ENCODE measurements at places on chromosomes 12 and 14.

DNA sequence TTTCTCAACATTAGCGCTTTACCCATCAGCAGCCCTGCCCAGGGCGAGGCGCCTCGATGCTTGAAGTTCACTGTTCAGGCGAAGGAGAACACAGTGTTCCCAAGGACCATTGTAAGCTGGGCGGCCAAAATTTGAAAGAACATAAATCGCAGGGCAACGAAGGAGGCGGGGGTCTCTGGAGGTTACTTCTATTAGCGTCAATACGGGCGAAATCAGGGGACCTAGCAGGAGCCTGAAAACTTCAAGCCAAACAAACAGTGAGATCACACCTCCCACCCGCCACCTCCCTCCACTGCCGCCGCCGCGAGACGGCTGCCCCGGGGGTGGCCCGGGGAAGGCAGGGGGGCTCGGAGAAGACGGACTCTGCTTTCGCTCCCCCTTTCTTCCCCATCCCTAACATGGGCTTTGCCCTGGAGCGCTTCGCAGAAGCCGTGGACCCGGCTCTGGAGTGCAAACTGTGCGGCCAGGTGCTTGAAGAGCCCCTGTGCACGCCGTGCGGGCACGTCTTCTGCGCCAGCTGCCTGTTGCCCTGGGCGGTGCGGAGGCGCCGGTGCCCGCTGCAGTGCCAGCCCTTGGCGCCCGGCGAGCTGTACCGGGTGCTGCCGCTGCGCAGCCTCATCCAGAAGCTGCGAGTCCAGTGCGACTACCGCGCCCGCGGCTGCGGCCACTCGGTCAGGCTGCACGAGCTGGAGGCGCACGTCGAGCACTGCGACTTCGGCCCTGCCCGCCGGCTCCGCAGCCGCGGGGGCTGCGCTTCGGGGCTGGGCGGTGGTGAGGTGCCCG, at the start of gene PDZRN4:
TSS of gene PDZRN4 (plus strand) at position 263 of the 783 bp plus-strand sequence.
- no peak for DNase-seq

DNA sequence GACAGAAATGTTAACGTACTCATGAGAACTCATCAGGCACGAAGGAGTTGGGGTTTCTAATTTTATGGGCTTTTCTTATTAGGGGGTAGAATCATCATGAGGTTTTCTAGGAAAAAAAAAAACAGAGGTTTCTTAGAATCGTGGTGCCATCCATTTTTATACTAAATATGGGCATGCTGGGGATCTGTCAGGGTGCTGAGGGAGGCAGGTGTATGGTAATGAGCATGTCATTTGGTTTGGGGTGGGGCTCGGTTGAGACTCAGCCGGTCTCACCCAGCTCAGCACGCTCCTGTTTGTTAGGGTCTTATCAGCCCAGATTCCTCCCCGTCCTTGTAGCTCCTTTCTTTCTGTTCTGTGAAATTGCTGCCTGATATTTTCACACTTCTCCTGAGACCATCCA, 98.2 kb downstream of the DICER1 start:
- DNase-seq, result no peak

DNA sequence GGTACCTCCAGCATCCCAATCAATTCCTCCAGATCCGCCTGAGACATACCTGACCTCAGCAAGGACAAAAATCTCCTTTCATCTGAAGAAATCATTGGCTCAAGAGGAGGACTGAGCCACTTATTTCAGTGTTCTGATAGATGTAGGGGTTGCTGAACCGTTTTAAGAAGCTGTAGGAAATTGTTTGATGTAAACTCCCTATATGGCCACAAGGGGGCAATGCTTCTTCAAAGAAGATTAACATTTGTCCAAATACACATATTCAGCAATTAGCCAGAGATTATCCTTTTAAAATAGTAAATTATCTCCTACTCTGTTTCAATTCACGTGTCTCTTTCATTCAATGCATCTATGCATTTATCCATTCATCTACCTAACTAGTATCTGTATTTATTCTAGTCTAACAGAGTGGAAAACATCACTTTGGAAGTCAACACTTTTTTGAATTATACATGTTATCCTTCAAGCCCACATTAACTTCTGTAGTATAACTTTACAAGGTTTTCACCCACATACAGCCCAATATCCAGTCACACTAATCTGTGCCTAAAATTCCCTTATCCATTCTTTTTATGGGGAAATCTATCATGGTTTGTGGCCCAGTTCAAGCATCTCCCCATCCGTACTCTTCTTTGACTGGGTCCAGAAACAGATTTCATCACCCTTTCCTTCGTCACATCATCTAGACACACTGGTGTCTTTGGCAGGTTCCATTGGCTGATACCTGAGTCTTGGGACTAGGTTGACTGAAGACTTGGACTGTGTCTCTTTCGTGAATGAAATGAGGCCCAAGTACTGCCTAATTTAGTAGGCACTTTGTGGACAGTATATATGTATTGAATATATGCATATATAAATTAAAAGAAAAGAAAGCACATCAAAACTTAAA, 411.0 kb upstream of the OR4E1 start:
- DNase-seq, result no peak

- peak; percentile 94 for DNase-seq
Measured at GRCh38 chr14:102304611-102305506, at the start of gene MOK. Gene MOK (minus strand): TSS chr14:102305164. CDS start chr14:102304968, 196 bp downstream.

- DNase-seq, result no peak
Measured at GRCh38 chr14:101912841-101913240, 51.5 kb upstream of the DYNC1H1 start.

DNA sequence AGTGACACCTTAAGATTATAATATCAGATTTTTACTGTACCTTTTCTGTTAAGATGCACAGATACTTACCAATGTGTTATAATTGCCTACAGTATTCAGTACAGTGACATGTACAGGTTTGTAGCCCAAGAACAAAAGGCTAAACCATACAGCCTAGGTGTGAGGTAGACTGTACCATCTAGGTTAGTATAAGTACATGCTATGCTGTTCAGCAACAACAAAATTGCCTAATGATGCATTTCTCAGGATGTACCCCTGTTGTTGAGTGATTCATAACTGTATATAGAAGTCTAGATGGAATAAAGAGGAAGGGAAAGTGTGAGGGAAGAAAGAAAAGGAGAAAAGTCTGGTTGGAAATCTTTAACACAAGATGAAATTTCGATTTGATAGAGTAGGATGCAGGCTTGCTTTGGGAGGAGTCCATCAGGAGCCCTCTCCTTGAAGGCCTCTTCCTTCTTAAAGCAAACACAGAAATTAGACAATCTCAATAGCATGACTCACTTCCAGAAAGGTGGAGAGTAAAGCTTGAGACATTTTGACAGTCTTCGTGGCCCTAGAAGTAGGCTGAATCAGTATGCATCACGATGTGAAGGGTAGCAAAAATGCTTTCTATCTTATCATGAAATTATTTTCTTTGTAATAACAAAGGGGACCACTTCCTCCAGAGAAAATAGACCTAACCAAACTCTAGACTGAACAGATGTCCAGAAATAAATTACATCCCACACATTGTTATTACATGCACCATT, 191.5 kb downstream of the SYT1 start:
- DNase-seq, result peak; percentile 21

- DNase-seq, result no peak
Measured at GRCh38 chr14:23060536-23061260, 3.4 kb upstream of the CDH24 start.

DNA sequence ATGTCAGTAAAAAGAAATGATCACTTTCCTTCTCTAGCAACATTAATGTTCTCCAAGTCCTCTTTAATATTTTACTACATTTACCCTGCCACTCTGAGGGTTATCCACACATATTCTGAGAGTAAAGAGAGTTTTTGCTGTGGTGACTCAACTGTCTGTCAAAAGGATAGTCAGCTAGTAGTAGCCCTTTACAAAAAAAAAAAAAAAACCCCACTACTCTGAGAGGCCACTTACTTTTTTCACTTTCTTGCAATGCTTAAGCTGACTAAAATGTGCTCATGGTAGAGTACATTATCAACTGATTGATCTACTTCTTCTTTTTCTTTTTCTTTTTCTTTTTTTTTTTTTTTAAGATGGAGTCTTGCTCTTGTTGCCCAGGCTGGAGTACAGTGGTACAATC, 27.6 kb upstream of the PPM1A start:
- no peak for DNase-seq

DNA sequence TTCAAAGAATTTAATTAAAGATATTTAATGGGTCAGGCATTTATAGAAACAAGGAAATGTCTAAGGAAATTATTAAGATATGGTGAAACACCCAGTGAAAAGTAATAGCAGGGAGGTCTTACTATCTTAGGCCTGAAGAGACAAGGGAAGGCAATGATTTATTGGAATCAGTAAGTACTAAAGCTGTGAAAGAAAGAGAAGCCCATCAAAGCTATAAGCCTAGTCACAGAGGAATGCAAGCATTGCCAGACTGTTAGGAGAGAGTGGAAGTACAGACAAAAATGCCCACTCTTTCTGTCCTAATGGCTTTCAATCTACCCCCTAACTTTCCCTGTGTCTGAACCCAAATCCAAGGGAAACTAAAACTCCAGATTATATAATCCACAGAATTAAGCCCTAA, 69.2 kb upstream of the PIK3C2G start:
- no peak for DNase-seq

DNA sequence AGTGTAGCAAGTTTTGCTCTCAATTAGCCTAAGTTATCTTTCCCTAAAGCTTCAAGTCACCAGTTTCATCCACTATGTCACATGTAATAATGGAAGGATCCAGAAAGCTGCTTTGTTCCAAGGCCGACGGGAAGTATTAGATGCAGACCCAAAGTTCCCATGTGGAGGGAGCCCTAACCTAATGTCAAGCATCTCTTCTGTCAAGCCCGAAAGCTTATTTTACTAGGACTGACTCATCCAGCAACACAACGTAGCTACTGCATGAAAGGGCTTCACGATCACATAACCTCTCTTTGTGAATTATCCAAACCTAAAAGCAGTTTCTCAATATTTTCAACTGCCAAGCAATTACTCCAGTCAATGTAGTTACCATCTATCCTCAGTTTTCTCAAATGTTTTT, 133.4 kb downstream of the SLC6A15 start:
- no peak for DNase-seq

DNA sequence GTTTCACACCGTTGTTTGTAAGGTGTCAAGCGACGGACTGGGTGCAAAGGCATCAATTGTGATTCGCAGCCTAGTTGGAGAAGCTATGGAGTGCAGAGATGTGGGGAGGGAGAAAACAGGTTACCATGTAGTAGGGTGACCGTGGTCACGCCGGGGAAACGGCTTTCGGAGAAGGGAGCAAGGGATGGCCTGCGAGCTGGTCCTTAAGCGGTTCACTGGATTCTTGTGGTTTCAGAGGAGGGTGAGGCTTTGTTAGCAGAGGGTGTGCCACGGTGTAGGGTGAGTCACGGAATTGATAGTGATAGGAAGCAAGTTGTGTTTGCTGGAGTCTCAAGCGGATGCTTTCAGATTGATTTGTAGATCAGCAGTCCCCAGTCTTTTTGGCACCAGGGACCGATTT, 2.3 kb downstream of the PIWIL1 start:
- DNase-seq, result no peak

DNA sequence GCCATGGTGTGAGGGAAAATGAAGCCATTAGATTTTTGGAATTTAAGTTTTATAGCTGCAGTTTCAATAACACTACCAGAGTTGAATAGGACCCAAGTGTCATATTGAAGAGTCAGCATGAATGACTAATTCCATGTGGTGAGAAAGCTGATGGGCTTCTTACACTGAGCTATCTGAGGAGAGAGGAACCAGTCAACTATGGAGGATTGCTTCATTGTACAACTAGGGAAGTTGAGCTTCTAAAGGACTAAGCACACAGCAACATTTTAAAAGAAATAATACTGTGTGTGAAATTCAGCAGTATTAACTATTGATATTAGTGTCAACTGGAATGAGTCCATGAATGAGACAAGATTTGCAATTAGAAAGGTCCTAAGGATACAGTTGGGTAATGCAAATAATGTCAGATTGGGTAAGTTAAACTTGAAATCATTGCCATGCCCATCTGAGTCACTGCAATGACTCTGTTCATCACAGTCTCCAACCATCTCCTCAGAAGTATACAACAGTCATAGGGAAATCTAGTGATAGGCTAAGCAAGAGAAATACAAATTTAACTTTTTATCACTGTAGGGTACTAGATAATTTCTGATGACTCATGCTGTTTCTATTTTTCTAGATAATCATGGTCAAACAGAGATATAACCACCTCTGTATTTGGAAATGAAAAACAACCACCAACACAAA, 394.2 kb downstream of the FSCB start:
- DNase-seq, result no peak

- DNase-seq, result no peak
Measured at GRCh38 chr12:104056419-104056972, 6.5 kb upstream of the GLT8D2 start.

DNA sequence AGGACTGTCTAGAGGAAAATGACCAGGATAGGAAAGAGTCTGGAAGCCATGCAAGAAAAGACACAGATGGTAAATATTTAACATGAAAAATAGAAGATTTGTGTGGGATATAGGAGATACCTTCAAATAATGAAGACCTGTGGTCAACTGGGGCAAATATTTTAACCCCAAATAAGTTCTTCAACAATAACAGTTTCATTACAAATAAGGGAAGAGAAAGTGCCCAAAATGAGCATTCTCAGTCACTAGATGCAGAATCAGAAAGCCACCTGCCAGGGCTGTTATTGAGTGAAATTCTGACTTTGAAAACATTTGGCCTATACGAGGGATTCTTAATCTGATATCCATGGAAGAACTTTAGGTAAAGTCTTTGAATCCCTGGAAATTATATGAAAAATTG, 231.2 kb upstream of the PLEKHG7 start:
- no peak for DNase-seq

DNA sequence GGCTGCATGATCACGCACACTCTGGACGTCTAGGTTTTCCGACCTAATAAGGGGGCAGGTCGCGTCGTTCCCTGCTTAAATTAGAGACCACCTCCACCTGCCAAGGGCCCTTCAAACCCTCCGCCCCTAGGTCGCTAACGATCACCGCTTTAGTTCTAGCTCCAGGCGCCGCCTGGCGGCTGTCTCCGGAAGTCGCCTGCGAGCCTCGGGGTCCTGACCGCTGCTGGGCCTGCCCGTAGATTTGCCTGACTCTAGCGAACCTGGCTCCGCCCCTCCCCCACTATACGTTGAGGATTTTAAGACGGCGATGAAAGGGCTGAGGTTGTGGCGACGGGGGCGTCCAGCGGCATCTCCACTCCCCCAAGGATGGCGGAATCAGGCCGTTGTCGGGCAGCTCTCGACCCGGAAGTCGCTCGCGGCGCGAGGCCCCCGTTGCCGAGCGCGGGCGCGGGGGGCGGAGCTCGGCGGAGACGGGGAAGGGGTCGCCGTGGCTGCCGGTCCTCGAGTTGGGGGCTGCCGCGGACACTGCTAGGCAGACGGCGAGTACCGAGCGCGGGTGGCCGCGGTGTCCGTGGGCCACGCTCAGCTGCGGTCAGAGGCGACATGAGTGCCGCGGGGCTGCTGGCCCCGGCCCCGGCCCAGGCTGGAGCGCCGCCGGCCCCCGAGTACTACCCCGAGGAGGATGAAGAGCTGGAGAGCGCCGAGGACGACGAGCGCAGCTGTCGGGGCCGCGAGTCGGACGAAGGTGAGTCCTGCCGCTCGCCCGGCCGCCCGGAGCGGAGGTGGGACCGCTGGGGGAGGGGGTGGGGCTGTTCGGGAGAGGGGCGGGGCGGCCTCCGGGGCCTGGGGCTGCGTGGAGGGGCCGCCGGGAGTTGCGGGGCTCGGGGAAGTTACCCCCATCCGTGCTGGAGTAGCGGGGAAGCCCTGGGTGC, at the start of gene SUDS3:
TSS of gene SUDS3 (plus strand) at position 467 of the 932 bp plus-strand sequence. CDS start at position 604, 137 bp downstream.
- peak; percentile 40 for DNase-seq

GRCh38 chr12:87779016-87779415, 250.2 kb downstream of the C12orf50 start:
- DNase-seq, result no peak

GRCh38 chr12:12319451-12320183, 30.4 kb downstream of the MANSC1 start:
- no peak for DNase-seq

Data from HFF-Myc (cell line).